ENCODE measurements at places on chromosomes 2 and 18.
A peak's percentile ranks its signal among the peaks of the same experiment; 100 is the strongest.

- H3K27me3 ChIP-seq, result no peaks in the 10 kb centered on the region
- peaks cover 9% of the 10 kb centered on the region for H3K36me3 ChIP-seq
- no peak for DNase-seq
- H3K4me3 ChIP-seq, result no peak overlapping the region
- peaks cover 78% of the 10 kb centered on the region for H3K4me1 ChIP-seq
These were observed 88.9 kb downstream of the PXDN start for GRCh38 chr2:1655461-1655860.

- H3K27ac ChIP-seq, result no peak overlapping the region
- no peak overlapping the region for H3K4me3 ChIP-seq
- no peaks in the 10 kb centered on the region for H3K27me3 ChIP-seq
- H3K36me3 ChIP-seq, result no peaks in the 10 kb centered on the region
- DNase-seq, result no peak
These were observed 274.9 kb downstream of the NR4A2 start for GRCh38 chr2:156057647-156058046.

GRCh38 chr2:30481323-30481800 lies 34.3 kb downstream of the LCLAT1 start:
- no peak for DNase-seq
- peaks cover 17% of the 10 kb centered on the region for H3K4me1 ChIP-seq
- H3K27me3 ChIP-seq, result no peaks in the 10 kb centered on the region
- H3K27ac ChIP-seq, result peak overlapping the region; percentile 22

GRCh38 chr2:55840460-55840859 lies 83.1 kb downstream of the EFEMP1 start:
- DNase-seq, result no peak
- H3K36me3 ChIP-seq, result no peaks in the 10 kb centered on the region
- no peaks in the 10 kb centered on the region for H3K4me1 ChIP-seq
- no peak overlapping the region for H3K4me3 ChIP-seq
- H3K27ac ChIP-seq, result no peak overlapping the region

DNA sequence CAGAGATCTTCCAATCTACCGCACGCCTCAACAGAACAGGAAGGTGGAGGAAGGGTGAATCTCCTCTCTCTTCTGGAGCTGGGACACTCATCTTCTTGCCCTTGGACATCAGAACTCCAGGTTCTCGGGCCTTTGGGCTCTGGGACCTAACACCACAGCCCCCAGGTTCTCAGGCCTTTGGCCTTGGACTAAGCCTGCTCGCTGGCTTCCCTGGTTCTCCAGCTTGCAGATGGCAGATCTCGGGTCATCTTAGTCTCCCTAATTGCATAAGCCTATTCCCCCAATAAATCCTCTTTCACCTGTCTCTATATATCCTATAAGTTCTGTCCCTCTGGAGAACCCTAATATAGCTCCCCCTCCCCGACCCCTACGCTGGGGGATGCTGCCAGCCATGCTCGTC lies 14.8 kb downstream of the HS6ST1 start:
- no peaks in the 10 kb centered on the region for H3K36me3 ChIP-seq
- H3K4me3 ChIP-seq, result no peak overlapping the region
- H3K27ac ChIP-seq, result no peak overlapping the region
- no peaks in the 10 kb centered on the region for H3K27me3 ChIP-seq
- no peak for DNase-seq

GRCh38 chr18:56120782-56121181 lies 517.6 kb downstream of the TXNL1 start:
- H3K4me1 ChIP-seq, result no peaks in the 10 kb centered on the region
- no peak overlapping the region for H3K27ac ChIP-seq
- H3K36me3 ChIP-seq, result no peaks in the 10 kb centered on the region
- H3K4me3 ChIP-seq, result no peak overlapping the region
- no peaks in the 10 kb centered on the region for H3K27me3 ChIP-seq

DNA sequence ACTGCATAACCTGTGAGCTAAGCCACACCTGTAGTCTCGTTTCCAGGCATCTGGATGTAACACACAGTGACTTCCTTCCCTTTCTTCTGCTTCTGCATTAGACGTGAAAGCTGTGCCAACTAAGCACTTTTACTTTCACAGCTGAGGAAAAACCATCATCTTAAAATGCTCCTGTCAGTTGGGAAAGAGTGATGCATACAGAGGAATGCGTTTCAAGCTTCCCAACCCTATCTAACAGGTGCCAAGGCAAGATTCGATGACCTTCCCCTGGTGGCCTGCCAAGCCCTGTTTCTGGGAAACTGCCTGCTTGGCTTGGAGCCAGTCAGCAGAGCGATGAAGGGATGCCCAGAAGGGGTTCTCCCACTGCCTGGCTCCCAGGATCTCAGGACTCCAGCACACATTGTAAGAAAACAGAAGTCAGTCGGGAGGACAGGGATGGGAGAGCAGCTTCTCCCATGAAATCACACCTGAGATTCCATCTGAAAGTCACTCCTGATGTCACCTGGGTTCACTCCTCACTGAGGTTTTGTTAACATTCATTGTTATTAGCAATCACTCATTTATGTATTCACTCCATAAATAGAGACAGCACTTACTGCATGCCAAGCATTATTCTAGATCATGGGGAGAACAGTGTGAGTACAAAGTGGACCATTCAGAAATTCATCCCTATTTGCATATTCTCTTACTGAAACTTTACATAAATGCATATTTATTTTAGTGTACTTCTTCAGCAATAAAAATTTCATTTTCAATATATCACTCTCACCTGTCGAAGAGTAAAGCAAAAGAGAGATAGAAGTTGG lies 64.1 kb downstream of the DTNA start:
- H3K27me3 ChIP-seq, result no peaks in the 10 kb centered on the region
- peak overlapping the region; percentile 54 for H3K4me3 ChIP-seq
- DNase-seq, result no peak

- peaks cover 6% of the 10 kb centered on the region for H3K4me1 ChIP-seq
- H3K27ac ChIP-seq, result no peak overlapping the region
- no peak overlapping the region for H3K4me3 ChIP-seq
- no peaks in the 10 kb centered on the region for H3K36me3 ChIP-seq
These were observed 31.9 kb upstream of the TFPI start for GRCh38 chr2:187586011-187586641.

GRCh38 chr2:86512034-86512433 lies 51.2 kb downstream of the CHMP3 start:
- H3K4me3 ChIP-seq, result no peak overlapping the region
- H3K36me3 ChIP-seq, result peaks cover 23% of the 10 kb centered on the region
- DNase-seq, result no peak
- no peak overlapping the region for H3K27ac ChIP-seq
- H3K27me3 ChIP-seq, result no peaks in the 10 kb centered on the region
- H3K4me1 ChIP-seq, result no peaks in the 10 kb centered on the region

GRCh38 chr2:98730707-98731040 lies 258 bp downstream of the MGAT4A start:
- DNase-seq, result no peak
- H3K4me3 ChIP-seq, result peak overlapping the region; percentile 88
- H3K27me3 ChIP-seq, result no peaks in the 10 kb centered on the region
- peak overlapping the region; percentile 56 for H3K27ac ChIP-seq

- no peak for DNase-seq
- H3K36me3 ChIP-seq, result no peaks in the 10 kb centered on the region
- H3K4me1 ChIP-seq, result no peaks in the 10 kb centered on the region
- H3K4me3 ChIP-seq, result no peak overlapping the region
These were observed 101.9 kb upstream of the NRP2 start for GRCh38 chr2:205580212-205580987.

DNA sequence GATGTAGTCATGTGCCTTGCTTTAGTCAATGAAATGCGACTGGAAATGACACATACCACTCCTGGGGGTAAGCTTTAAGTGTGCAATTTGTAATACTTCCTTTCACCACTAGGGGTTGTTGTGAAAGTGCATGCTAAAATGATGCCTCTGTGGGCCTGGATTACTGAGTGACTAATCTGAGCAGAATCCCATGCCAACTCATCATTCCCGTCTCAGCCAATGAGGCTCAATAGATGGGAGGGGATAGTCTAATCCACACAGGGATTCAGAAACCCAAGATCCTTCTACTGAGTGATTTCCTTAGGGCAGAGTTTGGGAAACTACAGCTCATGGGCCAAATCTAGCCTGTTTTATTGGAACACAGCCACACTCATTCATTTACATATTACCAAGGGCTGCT lies 54.0 kb downstream of the HRH4 start:
- H3K27me3 ChIP-seq, result no peaks in the 10 kb centered on the region
- no peaks in the 10 kb centered on the region for H3K36me3 ChIP-seq
- H3K4me3 ChIP-seq, result no peak overlapping the region
- no peak for DNase-seq
- no peaks in the 10 kb centered on the region for H3K4me1 ChIP-seq

DNA sequence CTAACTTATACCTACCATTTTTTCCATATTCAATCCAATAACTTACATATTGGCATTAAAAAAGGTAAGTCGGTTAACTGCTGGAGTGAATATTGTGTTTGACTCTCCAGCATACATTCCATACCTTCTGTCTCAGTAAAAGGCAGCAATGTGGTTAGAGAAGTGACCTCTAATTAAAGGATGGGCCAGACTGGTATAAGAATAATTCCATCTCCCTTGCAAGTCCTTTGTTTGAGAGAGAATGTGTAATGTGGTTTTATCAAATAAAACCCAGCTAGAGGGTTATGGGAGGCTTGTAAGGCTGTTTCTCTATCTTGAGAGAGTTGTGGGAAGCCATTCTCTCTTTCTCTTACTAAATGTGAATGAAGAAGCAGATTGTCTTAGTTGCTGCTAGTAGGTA lies 289.3 kb upstream of the TCF4 start:
- H3K36me3 ChIP-seq, result no peaks in the 10 kb centered on the region
- H3K4me1 ChIP-seq, result peaks cover 4% of the 10 kb centered on the region
- H3K27ac ChIP-seq, result no peak overlapping the region
- no peak overlapping the region for H3K4me3 ChIP-seq

DNA sequence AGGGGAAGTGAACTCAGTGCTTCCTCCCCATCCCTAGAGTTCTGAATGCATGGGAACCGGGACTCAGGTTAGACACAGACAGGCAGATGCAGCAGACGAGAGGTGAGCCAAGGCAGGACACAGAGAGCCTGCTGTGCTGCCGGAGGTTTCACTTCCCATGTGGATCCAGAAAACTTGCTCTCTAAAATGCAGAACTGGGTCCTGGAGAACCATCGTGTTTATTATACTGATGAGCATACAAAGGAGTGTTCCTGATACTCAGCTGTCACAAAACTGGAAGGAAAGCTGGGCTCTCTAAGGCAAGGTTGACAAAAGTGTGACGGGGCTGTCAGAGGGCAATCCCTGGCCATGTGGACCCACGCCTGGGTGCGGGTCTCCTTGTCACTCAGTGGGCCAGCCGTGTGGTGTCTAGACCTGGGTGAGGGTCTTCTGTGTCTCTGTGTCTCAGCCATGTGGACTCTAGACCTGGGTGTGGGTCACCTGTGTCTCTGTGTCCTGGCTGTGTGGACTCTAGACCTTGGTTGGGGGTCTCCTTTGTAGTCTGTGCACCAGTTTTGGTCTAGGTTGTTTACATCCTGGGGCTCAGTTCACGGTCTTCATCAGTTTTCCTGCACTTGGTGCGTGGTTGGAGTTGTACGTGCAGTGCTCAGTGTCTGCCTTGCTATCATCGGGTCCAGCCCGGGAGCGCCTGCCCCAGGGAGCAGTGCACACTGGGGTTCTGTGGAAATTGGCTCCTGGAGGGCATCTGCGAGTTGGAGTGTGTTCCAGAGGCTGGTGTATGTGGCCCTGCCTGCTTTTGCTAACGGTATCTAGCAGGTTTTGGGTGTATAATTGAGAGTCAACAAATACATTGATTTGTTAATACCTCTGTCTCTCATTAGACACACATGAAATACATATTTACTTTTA lies 141.1 kb downstream of the ATP9B start:
- DNase-seq, result no peak
- H3K4me3 ChIP-seq, result no peak overlapping the region
- peaks cover 8% of the 10 kb centered on the region for H3K36me3 ChIP-seq

DNA sequence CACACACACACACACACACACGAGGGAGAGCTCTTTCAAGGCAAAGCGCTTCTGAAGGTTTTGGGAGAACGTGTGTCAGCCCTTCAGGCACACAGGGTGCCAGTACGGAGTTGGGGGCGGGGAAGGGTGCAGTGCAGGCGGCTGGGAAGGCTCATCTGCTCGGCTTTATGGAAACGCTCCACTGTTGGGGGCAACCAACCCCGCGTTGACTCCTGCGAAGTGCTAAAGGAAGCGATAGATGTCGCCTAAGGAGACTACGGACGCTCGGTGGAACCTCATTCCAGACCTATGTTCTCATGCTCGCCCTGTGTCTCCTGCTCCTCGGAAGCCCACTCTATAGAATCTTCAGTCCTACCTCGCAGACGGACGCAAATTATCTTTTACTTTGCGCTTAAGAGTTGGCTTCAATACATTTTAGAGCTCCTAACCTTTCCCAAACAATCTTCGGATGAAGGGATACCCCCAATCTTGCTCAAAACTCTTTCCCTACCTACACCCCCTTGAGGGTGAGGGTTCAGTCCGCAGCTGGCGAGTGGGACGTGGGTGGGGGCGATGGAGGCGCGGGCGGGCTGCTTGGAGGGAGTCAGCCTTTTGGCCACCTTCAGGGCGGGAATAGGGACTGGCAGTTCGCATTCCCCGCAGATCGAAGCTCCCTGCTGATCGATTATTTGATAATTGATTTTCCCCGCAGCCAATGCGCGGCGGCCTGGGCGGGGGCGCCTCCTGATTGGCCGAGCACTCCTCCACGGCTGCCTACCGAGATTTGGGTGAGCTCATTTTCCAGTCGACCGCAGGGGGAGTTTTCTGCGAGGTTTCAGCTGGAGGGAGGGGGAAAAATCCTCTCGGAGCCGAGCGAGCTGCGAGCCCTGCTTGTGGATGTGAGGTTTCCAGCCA lies 1.9 kb upstream of the MEIS1 start:
- peak; percentile 50 for DNase-seq
- no peaks in the 10 kb centered on the region for H3K27me3 ChIP-seq
- H3K4me3 ChIP-seq, result peak overlapping the region; percentile 75
- H3K27ac ChIP-seq, result peak overlapping the region; percentile 99
- no peaks in the 10 kb centered on the region for H3K36me3 ChIP-seq

GRCh38 chr2:120825370-120826259 lies 89.9 kb downstream of the GLI2 start:
- H3K27ac ChIP-seq, result no peak overlapping the region
- H3K4me3 ChIP-seq, result no peak overlapping the region
- H3K27me3 ChIP-seq, result no peaks in the 10 kb centered on the region

- no peak overlapping the region for H3K27ac ChIP-seq
- no peaks in the 10 kb centered on the region for H3K4me1 ChIP-seq
- DNase-seq, result no peak
- H3K27me3 ChIP-seq, result no peaks in the 10 kb centered on the region
- no peaks in the 10 kb centered on the region for H3K36me3 ChIP-seq
- H3K4me3 ChIP-seq, result no peak overlapping the region
These were observed 11.9 kb downstream of the TEX51 start for GRCh38 chr2:126910637-126911036.

- H3K36me3 ChIP-seq, result no peaks in the 10 kb centered on the region
- no peak for DNase-seq
- H3K4me3 ChIP-seq, result no peak overlapping the region
- H3K4me1 ChIP-seq, result no peaks in the 10 kb centered on the region
- no peak overlapping the region for H3K27ac ChIP-seq
These were observed 131.6 kb downstream of the CDH2 start for GRCh38 chr18:28045176-28045810.

- no peaks in the 10 kb centered on the region for H3K27me3 ChIP-seq
- H3K36me3 ChIP-seq, result no peaks in the 10 kb centered on the region
- no peaks in the 10 kb centered on the region for H3K4me1 ChIP-seq
- H3K27ac ChIP-seq, result no peak overlapping the region
- DNase-seq, result no peak
- no peak overlapping the region for H3K4me3 ChIP-seq
These were observed 17.2 kb upstream of the CTDP1 start for GRCh38 chr18:79662439-79662838.

Measured in thoracic aorta (tissue), 2 donors.